ENCODE measurements at places on chromosomes 16 and 17.

GRCh38 chr16:3467921-3468320 is 24.4 kb downstream of the NAA60 start:
- DNase-seq: no peak

DNA sequence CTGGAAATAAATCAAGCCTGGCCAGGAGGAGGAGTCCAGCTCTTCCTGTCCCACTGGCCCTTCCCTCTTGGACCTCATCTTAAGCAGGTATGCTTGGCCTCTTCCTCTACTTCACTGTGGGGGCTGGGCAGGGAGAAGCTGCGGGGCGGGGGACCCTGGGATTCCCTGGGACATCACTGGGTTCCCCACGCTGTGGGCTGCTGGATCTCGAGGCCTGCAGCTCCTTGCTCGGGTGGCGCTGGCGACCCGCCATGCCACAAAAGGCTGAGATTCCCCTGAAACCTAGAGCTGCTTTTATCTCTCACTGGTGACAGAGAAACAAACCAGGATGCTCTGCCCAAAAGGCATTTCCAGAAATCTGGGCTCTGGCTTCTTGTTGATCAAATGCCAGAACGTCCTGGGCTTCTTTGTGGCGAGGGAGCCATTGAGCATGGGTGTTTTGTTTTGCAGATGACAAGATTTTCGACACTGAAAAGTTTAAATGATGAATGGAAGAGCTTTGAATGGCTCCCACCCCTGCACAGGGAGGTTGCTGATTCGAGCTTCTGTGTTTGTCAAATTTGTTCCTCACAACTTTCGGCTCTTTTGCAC is 8.6 kb upstream of the PGS1 start:
- no peak for DNase-seq

DNA sequence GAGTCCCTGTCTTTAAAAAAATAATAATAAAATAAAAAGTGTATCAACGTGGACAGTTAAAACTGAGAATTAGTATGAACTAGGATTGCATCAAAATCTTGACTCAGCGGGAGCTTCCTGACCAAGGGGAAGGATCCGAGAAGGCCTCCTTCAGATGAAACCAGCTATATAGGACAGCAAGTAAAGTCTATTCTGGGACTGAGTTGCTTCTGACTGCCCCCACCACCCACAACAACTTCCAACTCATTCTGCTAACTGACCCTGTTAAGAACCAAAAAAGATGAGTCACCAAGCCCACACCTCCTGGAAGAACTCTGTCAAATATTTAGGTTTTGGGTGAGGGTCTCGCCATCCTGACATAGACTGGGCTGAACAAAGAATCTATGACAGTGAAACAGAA is 24.9 kb downstream of the MPP3 start:
- DNase-seq: no peak

DNA sequence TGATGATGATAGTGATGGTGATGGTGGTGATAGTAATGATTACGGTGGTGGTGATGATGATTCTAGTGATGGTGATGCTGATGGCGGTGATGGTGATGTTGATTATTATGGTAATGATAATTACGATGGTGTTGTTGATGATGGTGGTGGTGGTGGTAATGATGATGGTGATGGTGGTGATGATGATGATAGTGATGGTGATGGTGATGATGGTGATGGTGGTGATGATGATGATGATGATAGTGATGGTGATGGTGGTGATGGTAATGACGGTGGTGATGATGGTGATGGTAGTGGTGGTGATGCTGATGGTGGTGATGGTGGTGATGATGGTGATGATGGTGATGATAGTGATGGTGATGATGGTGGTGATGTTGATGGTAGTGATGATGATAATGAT is 370.0 kb downstream of the CDH13 start:
- DNase-seq: no peak

- no peak for DNase-seq
These were observed 7.3 kb downstream of the CLUH start for GRCh38 chr17:2704031-2704889.

- DNase-seq: no peak
These were observed 32.6 kb downstream of the RAI1 start for GRCh38 chr17:17713839-17714238.

DNA sequence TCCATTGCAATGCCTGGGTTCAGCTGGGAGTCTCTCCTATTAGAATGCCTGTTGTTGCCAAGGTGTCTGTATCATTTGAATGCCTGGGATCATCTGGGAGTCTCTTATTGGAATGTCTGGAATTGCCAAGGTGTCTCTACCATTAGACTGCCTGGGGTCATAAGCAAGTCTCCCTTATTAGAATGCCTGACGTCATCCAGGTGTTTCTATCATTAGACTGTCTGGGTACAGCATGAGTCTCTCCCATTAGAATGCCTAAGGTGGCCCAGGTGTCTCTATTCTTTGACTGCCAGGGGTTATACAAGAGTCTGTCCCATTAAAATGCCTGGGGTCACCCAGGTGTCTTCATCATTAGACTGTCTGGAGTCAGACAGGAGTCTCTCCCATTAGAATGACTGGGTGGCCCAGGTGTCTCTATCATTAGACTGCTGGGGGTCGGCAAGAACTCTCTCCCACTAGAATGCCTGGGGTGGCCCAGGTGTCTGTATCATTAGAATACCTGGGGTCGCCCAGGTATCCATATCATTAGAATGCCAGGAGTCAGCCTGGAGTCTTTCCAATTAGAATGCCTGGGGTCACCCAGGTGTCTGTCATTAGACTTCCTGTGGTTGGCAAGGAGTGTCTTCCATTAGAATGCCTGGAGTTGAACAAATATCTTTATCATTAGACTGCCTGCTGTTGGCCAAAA is 2274.0 kb downstream of the TP53TG3F start:
- no peak for DNase-seq

- no peak for DNase-seq
These were observed 5.4 kb upstream of the PSMC5 start for GRCh38 chr17:63821804-63822203.

GRCh38 chr16:87463722-87464690 is 28.8 kb downstream of the ZCCHC14 start:
- DNase-seq: peak; percentile 42

DNA sequence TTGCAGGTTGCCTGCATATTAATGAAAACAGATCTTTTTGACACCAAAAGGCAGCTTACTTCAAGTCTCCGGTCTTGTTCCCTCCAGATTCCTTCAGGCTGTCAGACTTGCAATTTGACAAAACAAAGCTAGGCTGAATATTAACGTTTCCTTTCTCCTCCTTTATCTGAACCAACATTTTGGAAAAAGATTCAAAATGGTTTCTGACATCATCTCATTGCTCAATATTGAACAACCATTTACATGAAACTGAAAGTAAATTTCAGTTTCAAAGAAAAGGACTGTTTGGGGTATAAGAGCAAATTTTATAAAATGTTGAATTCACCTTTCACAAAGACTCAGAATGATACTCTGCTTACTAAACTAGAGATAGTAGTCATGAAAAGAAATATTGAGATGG is 521.8 kb downstream of the KCNJ2 start:
- no peak for DNase-seq

- DNase-seq: no peak
These were observed 2.3 kb downstream of the MYO15B start for GRCh38 chr17:75589919-75590303.

GRCh38 chr16:55495616-55496289 is 13.1 kb upstream of the LPCAT2 start:
- no peak for DNase-seq

DNA sequence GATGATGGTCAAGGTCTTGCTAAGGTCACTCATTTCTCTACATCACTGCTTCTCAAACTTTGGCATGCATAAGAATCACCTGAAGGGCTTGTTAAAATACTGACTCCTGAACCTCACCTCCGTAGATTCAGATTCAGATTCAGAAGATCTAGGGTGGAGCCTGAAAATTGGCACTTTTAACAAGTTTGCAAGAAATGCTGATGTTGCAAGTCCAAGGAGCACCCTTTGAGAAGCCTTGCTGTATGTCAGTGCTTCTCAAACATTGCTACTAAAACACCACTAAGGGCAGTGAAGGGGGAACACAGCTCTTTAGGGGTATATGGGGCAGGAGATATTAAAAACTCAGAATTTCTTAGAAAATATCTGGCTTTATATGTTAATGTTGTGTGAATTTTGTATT is 13.7 kb upstream of the MYH1 start:
- DNase-seq: no peak

- peak; percentile 19 for DNase-seq
These were observed 121.2 kb downstream of the SNX29 start for GRCh38 chr16:12097523-12098428.

GRCh38 chr16:81478876-81479511 is 34.4 kb downstream of the CMIP start:
- DNase-seq: no peak

GRCh38 chr17:41547921-41548843 is 20.1 kb upstream of the KRT19 start:
- DNase-seq: peak; percentile 69

GRCh38 chr16:17370223-17370707 is 100.5 kb downstream of the XYLT1 start:
- DNase-seq: no peak

GRCh38 chr17:45342871-45343526 is 26.2 kb upstream of the MAP3K14 start:
- no peak for DNase-seq

DNA sequence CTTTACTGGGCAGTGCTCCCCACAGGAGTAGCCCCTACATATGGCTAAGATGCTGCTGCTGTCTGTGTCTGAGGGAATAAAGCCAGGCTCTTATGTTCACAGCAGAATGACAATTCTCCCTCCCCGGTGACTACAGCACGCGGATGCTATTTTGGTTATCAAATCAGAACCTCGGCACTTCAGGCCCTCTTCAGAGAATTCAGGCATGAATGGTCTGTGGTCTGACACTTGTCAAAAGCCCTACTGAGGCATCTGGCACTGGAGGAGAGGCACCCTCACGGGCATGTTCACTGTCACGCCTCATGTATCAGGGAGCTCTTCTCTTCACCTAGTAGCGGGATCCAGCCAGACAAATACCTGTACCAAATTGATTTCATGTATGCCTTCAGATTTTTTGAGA is 30.4 kb downstream of the KIAA0513 start:
- no peak for DNase-seq

GRCh38 chr17:53186001-53186400 is 636.7 kb upstream of the KIF2B start:
- no peak for DNase-seq

- DNase-seq: no peak
These were observed 3.1 kb upstream of the CD300LD start for GRCh38 chr17:74595037-74595750.

DNA sequence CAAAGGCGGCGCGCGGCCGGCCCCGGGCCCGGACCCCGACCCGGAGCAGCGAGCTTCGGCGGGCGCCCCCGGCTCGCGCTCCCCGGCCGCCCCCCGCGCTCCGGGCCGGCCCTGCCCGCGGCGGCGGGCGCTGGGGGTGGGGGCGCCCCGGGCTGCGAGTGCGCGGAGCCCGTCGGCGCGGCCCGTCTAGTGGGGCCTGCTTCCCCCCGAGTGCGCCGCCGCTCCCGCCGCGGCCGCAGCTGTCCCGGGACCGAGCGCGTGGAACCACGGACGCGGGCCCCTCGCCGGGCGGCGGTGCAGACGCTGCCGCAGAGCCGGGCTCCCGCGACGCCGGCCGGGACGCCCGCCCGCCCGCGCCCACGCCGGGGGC is 308 bp downstream of the ADCY9 start:
- DNase-seq: no peak

DNA sequence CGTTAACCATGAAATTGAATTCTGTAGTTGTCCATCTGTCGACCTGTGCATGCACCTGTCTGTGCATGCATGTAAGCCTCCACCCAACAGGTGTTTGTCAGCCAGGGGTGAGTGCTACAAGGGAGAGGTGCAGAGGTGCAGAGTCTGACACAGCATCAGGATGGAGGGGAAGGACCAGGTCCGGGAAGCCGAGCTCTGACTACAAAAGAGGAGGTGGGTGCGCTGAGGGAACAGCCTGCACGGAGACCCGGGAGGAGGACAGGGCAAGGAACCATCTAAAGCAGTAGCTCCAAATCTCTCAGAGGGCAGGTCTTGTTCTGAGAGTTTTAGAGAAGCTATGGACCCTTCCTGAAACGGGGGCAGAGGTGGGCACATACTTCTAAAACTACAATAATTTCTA is 54.1 kb downstream of the B9D1 start:
- no peak for DNase-seq

GRCh38 chr16:89843409-89844350 is 15.4 kb downstream of the SPIRE2 start:
- no peak for DNase-seq

DNA sequence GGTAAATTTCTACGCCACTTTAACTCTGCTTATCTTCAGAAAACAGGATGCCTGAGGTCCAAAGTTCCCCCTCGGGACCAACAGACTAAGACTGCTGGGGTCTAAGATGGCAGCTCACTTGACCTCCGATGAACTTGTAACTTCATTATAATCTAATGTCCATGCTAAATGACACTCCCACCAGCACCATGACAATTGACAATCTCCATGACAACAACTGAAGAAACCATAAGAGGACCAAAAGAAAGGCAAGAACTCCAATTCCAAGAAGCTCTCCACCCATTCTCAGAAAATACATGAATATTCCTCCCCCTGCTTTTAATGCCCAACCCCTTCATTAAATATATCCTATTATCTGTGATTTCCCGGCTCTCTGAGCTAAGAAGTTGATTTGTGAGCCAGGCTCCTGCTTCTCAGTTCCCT is 7.5 kb downstream of the CCL4 start:
- DNase-seq: no peak
